Stimulated activated CD8-positive, alpha-beta memory T cell treated with anti-CD3 and anti-CD28 coated beads, Interleukin-7, amount 100 ng/mL, for 1 hour (primary cell): ENCODE measurements at places on chromosomes 5 and 9.

DNA sequence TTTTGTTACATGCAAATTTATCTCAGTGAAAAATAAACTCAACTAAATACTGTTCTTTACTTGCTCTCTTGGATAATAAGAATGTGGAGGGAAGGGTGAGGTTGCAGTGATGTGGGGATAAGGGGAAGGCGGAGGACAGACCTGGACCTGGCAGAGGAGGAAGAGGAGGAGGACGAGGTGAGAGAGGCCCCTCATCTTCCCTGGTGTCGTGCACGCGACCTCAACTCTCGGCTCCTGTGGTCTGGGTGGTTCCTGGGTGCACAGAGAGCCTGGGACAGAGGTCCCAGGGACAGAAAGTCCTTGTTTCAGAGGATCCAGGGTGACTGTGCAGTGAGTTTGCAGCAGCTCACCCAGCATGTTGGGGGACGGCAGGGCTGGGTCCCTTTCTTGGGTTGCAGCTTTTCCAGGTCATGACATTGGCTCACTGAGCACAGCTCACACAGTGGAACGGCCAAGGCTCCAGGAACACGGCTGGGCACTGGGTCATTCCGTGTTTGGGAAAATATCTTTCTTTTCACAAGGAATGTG is 37.7 kb upstream of the LPCAT1 start:
- DNase-seq: no peak

GRCh38 chr5:179284751-179285631 is 60.3 kb downstream of the ADAMTS2 start:
- DNase-seq: no peak

GRCh38 chr9:78898234-78898633 is 601.3 kb downstream of the PSAT1 start:
- DNase-seq: no peak

- no peak for DNase-seq
Measured at GRCh38 chr9:106020186-106020585, 325.8 kb downstream of the TMEM38B start.

- DNase-seq: no peak
Measured at GRCh38 chr5:157120102-157120501, 11.3 kb upstream of the HAVCR2 start.

GRCh38 chr9:123796094-123796493 is 133.8 kb downstream of the DENND1A start:
- DNase-seq: no peak

- no peak for DNase-seq
Measured at GRCh38 chr5:149617760-149618306, 36.5 kb downstream of the ARHGEF37 start.

DNA sequence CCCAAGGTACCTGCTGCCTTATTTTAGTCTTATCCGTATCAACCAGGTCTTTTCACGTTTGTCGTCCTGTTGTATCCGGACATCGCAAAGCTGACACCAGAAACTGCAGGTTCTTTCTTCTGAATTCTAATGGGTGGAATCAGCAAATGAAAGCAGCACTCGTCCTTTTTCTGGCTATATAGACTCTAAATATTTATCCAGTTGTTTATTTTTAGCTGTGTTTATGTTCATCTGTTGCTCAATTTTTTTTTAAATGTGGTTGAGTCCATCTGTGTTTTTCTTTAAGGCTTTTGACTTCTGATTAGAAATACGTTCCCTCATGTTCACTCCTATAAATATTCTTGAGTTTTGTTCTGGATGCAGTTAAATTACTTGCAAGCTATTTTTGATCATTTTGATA is 831.7 kb downstream of the MTRR start:
- no peak for DNase-seq

DNA sequence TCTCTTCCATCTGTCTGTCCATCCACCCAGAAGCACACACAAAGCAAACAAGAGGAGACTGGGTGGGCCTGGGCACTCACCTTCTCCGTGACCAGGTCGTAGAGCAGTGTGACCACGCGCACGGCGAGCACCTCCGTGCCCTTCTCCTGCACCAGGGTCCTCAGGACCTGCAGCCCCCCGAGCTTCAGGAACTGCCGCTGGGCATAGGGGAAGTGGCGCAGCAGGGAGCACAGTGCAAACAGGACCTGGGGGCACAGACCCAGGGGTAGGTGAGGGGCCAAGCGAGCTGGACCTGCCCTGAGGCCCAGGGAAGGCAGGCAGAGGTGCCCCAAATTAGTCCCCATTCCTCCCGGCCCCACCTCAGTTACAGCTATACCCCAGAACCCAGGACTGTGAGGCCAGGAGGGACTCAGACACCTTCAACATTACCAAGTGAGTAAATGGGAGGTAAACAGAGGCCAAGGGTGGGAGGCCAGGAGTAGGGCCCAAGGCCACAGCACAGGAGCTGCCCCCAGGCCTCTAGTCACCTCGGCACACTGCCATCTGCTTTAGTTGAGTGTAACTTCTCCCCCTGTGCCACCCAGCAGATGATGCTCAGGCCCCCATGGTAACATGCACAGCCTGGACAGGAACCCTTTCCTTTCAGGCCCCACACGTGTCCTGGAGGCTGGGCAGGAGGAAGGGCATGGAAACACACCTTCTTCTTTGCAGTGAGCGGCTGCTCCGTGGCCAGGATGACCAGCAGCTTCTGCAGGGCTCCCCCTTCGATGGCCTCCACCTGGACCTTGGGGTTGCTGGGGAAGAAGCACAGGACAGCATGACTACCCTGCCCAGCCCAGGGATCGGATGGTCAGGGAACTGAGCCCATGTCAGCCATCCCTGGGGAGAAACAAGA is 76.2 kb upstream of the LRRTM2 start:
- no peak for DNase-seq

GRCh38 chr9:132474253-132474652 is 64.2 kb downstream of the CFAP77 start:
- DNase-seq: no peak

GRCh38 chr9:34123682-34124081 is 2.8 kb downstream of the DCAF12 start:
- no peak for DNase-seq

DNA sequence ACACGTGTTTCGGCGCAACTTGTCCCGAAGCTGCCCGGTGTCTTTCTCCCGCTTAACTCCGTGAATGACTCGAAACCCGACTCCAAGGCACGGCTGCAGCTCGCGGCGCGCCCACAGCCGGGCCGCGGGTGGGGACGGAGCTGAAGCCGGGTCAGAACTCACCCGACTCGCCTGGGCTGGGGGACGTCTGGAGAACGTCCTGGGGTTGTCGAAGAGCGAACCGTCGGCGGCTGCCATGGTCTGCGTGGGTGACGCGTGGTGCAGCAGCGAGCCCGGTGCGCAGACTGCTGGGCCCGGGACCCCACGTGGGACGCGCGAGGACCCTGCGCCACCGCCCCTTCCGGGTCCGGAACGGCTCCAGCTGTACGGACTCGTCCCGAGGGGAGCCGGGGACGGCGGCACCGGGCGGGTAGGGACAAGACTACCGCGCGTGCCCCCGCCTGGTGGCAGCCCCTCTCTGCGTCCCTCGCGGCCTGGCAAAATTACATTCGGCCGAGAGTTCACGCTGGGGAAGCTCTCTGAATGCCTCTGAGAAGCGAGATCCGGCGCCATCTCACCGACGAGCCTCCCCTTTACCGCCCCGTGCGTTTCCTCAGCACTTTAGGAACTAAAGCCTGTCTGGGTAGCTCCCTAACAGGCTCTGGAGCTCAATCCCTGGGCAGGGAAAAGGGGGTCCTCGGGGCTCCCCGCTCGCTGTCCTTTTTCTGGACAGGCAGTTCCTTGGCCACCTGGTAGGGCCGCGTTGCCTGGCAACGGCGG is at the start of gene DDX31:
TSS of gene DDX31 (minus strand) at position 286 of the 759 bp plus-strand sequence. CDS start at position 237, 49 bp downstream.
- DNase-seq: peak; percentile 75

DNA sequence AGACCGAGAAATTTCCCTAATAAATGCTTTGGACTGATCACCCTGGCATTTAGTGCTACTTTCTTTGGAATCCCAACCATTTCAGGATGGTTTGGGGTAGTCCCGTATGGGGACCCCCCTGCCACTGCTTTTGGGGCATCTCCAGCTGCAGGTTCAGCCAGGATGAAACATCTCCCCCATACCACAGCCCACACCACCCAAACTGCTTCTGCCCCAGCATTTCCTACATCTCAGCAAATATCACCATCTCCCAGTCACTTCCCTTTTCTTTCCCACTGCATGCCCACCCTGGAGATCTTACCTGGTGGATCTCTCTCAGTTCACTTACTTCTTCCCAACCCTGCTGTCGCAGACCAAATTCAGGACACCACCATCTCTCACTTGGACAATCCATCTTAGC is 4.8 kb upstream of the P4HA2 start:
- no peak for DNase-seq

GRCh38 chr5:109812698-109813097 is 123.0 kb downstream of the MAN2A1 start:
- DNase-seq: no peak

GRCh38 chr5:137310051-137310730 is 188.9 kb downstream of the SPOCK1 start:
- no peak for DNase-seq

GRCh38 chr9:72203205-72203803 is 54.1 kb downstream of the GDA start:
- no peak for DNase-seq

- DNase-seq: no peak
Measured at GRCh38 chr5:143017541-143017940, 247.4 kb downstream of the ARHGAP26 start.

GRCh38 chr5:79513308-79513703 is 628 bp downstream of the HOMER1 start:
- DNase-seq: no peak

GRCh38 chr5:149873896-149874295 is 70.7 kb downstream of the PDE6A start:
- DNase-seq: no peak

- no peak for DNase-seq
Measured at GRCh38 chr9:126399251-126399650, 72.6 kb downstream of the MVB12B start.
